Glutamatergic neuron (in vitro differentiated cells): ENCODE measurements at places on chromosomes 6 and 20.
A peak's percentile ranks its signal among the peaks of the same experiment; 100 is the strongest.

DNA sequence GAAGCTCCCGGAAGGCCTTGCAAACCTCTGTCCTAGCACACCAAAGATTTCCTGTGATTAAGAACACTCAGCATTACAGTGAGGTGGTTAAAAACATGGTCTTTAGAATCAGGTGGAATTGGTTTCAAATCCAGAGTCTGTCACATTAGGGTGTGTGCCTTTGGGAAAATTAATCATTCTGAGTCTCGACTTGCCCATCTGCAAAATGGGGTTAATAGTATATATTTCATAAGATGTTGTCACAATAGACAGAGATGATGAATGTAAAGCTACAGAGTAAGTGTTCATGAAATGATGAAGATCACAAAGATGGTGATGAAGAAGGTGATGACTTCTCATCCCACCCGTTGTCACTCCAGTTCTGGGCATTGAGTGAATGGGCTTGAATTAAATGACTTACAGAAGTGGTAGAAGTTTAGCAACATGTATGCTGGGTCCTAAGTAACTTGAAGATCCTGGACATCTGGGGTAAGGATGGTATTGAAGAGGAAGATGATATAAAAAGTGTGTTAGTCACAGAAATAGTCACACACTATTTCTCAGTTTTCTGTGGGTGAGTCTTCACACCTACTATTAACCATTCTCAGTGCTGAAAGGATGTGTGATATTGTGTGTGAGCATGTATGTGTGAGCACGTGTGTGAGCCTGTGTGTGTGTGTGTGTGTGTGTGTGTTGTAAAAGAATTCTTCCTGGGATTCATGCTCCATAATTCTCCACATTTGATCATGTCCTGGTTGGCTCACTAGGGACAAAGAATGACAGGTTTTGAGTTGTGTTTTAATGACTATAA lies 28.0 kb upstream of the NEDD9 start:
- no peak for DNase-seq

- no peak for DNase-seq
Measured at GRCh38 chr6:166508726-166509125, 77.8 kb downstream of the RAMACL start.

DNA sequence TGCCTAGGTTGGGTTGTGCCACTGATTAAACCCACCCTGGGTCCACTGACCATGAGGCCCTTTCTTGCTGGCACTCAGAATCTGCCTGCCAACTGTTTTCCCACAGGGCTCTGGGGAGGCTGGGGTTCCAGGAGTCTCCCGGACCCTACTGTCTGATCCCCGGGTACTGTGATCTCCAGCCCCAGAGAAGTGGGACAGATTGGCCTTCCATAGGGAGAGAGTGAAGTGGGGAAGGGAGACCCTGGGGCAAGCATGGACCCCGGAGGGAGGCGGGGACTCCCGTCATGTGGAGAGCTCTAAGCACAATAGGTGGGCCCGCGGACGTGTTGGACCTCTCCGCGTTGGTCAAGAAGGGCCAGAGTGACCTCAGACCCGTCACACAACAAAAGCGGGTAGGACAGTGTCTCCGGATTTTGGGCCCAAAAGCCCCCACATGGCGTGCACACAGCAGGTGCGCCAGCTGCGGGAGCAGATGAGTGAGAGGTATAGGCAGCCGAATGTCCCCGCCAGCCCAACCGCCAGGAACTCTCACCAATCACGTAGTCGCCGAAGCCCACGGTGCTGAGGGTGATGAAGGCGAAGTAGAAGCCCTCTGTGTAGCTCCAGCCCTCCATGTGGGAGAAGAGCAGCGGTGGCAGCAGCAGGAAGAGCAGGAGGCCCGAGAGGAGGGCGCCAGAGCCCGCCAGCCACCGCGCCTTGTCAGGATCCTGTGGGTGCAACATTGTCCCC lies 10.6 kb downstream of the KCNK17 start:
- DNase-seq = no peak

DNA sequence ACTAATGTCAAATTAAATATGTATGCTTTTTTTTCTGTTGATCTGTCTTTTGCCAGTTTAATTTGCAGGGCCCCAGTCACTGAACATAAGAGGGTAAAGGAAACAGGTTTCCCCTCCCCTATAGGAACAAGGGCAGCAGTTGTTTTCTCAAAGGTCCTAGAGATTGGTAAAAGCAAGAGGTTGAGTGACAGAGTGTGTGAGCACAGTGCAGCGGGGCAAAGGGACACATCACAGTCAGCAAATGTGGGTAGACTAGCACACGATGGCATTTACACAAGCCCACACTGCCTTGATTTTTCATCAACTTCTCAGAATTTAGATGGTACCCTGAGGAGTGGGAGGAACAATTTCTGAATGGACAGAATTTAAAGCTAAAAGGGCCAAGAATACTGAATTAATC lies 138.7 kb upstream of the MYLIP start:
- no peak for DNase-seq

DNA sequence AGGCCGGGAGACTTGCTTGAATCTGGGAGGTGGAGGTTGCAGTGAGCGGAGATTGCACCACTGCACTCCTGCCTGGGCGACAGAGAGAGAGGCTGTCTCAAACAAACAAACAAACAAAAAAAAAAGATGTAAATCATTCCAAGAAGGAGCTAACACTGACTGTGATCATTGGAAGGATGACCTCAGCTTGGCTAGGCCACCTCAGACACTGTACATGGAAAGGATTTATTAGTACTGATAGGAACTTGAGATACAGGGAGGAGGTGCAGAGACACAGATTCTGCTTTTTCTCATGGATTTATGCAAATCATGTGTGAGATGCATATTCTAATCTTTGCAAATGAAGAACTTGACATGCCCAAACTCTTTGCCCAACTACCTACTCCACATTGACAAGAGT lies 293.6 kb downstream of the HIVEP2 start:
- DNase-seq = no peak

- DNase-seq = peak; percentile 22
Measured at GRCh38 chr20:52473186-52473585, 281.6 kb upstream of the ZFP64 start.

GRCh38 chr6:37889051-37889450 lies 69.5 kb downstream of the ZFAND3 start:
- no peak for DNase-seq
